ENCODE measurements at places on chromosomes 12 and 14.

GRCh38 chr12:79782172-79782900 is 91.6 kb upstream of the PAWR start:
- no peak for DNase-seq

- no peak for DNase-seq
Observed at GRCh38 chr12:21337453-21337852, 2.7 kb upstream of the SLCO1A2 start.

DNA sequence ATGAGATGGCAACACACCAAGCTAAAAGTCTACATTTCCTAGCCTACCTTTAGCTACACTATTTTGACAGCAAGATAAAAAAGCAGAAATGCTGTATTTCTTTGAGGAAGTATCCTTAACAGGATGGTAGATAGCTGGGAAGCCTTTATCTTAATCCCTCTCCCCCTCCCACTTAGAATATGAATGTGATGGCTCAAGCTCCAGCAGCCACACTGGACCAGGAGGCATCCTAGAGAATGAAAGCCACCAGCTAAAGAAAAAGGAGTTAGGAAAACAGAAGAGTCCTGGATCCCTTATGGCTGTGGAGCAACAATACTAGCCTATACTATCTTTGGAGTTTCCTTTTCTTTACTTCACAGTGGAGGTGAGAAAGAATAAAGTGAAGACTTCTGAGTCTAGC is 15.1 kb downstream of the NAP1L1 start:
- DNase-seq = no peak

- DNase-seq = no peak
Observed at GRCh38 chr12:94258593-94258992, 110.2 kb downstream of the PLXNC1 start.

DNA sequence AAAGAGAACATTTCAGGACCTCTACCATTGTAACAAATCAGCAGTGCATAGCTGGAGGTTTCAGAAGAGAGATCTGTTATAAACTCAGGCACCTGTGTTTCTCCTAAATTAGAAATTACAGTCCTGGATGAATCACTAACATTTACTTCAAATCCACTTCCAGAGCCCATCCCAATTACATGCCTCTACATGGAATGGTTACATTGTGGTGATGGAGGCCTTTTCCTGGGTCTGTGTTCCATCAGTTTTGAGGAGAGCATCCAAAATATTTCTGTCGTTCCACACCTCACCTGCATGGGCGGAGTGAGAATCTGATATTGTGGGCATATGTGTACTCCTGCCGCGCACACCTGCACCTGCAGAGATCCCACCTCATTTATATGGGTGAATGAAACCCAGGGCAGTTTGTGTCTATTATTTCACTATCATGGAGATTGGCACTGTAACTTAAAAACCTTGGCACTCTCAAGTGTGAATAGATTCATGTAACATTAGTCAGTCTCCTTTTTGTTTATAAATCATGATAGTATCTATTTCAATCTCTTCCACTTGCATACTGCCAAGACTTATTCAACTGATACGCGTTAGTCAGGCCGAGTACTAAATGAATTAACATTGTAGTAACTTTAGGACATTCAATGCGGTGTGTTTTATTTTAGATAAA is 215.1 kb upstream of the FAR2 start:
- no peak for DNase-seq

DNA sequence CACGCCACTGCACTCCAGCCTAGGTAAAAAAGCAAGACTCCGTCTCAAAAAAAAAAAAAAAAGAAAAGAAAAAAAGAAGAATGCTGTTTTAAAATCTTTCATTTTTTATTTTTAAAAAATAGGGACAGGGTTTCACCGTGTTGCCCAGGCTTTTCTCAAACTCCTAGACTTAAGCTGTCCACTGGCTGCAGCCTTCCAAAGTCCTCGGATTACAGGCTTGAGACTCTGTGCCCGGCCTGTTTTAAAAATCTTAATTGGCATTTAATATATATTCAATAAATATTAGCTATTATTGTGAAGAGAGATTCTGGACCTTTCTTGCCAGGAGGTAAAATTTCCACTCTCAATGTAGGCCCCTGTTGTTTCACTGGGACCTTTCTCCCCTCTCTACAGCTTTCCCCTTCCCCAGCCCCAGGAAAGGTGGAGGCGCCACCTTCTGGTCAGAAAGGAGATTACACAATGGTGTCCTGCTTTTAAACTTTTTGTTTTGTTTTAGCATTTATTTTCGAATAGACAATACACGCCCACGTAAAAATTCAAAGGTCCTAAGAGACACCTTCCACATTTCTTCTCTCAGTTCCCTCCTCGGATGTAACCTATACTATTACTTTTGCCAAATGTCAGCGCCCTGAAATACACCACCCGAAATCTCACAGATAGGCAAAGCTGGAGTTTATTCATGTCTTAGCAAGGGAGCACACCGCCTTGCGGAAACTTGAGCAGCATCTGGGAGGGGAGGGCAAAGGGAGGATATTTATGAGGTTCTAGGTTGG is 23.8 kb upstream of the PHC1 start:
- DNase-seq = peak; percentile 32

- no peak for DNase-seq
Observed at GRCh38 chr14:52266782-52267181, 716 bp upstream of the PTGDR start.

DNA sequence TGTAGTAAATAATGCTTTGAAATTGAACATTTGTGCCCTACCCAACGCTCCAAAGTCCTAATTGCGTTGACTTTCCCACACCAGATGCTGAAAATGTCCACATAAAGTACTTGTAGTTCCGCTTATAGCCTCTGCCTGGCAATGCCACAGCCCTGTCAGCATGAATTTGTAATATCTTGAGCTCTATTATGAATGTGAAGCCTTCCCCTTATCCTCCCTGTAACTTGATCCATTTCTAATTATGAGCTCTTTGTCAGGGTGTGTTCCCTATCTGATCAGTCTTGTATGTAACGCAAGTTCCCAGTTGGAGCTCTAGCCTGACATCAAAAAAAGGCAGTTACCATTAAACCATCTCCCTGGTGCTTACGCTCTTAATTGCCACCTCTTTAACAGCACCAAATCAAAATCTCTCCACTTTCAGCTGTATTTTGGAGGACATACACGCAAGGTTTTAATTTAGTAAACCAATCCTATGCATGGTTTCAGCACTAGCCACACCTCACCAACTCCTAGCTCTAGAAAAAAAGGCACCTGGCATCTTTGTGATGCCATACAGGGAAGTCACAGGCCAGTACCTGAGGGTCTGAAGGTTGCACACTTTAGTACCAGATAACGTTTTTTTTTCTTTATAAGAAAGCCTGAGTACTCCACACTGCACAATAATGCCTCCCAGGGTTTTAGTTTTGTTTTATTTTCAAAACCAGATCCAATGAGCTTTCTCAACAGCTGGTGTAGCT is 69.3 kb downstream of the EEA1 start:
- DNase-seq = no peak

DNA sequence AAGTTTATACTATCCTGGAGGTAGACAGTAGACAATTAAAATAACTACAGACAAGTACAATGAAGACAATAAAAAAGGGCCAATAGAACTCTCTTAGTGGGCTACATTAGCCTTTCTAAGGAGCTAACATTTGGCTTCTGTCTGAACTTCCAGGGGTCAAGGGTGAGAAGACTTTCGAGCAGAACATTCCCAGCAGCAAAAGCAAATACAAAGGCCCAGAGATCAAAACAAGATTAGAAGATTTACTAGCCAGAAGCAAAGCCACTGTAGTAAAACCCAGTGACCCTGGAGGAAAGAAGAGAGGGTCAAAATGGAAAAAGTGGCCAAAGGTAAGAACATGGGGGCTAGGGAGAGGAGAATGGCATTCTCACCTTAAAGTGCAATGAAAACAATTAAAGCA is 63.2 kb downstream of the ATP2B1 start:
- no peak for DNase-seq

DNA sequence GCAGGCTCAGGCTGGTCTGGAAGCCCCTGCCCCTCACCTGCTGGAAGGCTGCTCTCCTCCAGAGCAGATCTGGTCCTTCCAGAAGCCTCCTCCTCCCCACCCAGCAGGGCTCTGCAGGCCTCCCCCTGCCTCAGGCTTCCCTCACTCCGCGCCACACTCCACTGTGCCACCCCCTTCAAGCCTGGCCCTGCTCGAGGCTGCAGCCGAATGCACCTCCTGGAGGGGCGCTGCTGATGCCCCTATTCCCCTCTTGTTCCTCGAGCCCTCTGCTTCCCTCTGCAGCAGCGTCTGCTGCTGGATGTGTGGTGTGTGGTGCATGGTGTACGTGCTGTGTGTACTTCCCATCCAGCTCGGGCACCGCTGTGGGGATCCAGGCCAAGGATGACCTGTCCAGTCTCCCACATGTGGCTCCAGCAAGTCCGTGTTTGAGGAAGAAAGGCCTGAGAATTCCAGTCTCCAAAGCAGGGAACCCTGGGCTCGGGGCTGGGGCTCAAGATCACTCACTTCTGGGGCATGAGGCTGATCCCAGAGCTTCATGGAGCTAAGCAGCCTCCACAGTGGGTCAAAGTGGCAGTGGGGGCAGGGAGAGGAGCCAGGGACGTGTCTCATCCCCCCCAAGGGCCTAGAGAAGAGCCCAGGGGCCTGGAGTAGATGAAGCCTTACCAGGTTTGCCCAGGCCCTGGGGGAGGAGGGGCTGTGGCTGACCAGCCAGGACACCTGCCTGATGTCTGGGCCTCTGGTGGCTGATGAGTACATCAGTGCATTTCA is 136.0 kb upstream of the C14orf180 start:
- DNase-seq = no peak

DNA sequence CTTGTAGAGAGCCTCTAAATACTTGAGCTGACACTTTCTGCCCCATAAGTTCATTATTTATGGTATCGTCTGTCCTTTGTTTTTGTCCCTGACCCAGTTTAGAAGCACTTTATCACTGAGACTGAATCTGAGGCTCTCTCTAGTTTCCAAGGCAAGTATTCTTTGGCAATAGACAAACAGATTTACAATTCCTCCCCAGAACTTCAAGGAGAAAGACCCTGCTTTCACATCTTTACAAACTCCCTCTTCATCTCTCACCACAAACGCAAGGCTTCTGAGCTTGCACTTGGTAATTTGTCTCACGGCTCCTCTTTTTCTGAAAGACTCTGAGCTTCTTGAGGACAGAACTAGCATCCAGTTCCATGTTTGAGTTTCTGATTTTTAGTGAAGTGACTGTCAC is 49.8 kb upstream of the PARP11 start:
- DNase-seq = no peak

GRCh38 chr14:87691042-87691881 is 301.7 kb downstream of the GALC start:
- no peak for DNase-seq
